ENCODE measurements at places on chromosomes 16 and 17. TPM values are rescaled to one million over a fixed set of nuclear protein-coding genes. Genes with fewer than 3 reads are reported as not detected.

DNA sequence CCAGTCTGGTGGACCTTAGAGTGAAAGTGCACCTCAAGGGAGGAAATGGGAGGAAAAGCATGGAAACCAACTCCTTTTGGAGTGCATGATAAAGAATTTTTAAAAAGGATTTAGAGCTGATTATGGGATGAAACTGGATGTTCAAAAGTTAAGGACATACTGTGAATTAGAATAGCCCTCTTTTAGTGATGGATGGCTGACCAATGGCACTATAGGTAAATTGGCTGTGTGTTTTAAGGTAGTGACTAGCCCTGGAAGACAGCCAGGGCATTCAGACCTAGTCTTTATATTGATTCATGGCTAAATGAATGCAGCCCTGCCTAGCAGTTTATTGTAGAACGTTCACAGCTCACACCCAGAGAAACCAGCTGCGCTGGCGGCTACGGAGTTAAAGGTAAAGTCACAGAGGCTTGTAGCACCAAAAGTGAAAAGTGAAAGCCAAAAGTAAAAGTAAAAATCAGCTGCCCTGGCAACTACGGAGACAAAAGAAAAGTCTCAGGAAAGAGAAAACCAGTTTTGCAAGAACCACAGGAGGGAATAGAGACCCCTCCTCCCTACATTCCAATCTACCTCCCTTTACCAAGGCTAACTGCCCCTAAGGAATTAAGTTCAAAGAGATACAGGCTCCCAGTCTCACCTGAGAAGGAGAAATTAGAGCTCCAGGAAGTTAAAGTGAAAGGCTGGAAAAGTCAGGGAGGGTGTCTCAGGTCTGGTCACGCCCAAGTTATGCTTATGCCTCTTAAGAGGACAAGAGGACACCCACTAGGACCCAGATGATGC lies 21.8 kb downstream of the ACSM1 start:
- DNase-seq, result no peak
- no peak overlapping the region for H3K4me3 ChIP-seq
- H3K4me1 ChIP-seq, result no peaks in the 10 kb centered on the region

- H3K4me1 ChIP-seq, result no peaks in the 10 kb centered on the region
- no peaks in the 10 kb centered on the region for H3K27me3 ChIP-seq
- DNase-seq, result no peak
- no peak overlapping the region for H3K27ac ChIP-seq
These were observed 36.7 kb downstream of the PLD6 start for GRCh38 chr17:17169396-17169795.

- no peak for DNase-seq
- no peaks in the 10 kb centered on the region for H3K27me3 ChIP-seq
- H3K27ac ChIP-seq, result no peak overlapping the region
These were observed 34.0 kb downstream of the METRNL start for GRCh38 chr17:83113381-83113780.

- H3K27me3 ChIP-seq, result no peaks in the 10 kb centered on the region
- H3K4me1 ChIP-seq, result peaks cover 10% of the 10 kb centered on the region
- DNase-seq, result no peak
- H3K27ac ChIP-seq, result no peak overlapping the region
- H3K36me3 ChIP-seq, result no peaks in the 10 kb centered on the region
- no peak overlapping the region for H3K4me3 ChIP-seq
These were observed 21.1 kb downstream of the GAS7 start for GRCh38 chr17:10177131-10177912.

- no peak overlapping the region for H3K27ac ChIP-seq
- H3K4me3 ChIP-seq, result no peak overlapping the region
- peaks cover 11% of the 10 kb centered on the region for H3K4me1 ChIP-seq
- H3K27me3 ChIP-seq, result no peaks in the 10 kb centered on the region
These were observed 452.6 kb upstream of the CDH11 start for GRCh38 chr16:65574326-65574966.

Gene PIMREG
- 1.1 TPM for total RNA-seq

DNA sequence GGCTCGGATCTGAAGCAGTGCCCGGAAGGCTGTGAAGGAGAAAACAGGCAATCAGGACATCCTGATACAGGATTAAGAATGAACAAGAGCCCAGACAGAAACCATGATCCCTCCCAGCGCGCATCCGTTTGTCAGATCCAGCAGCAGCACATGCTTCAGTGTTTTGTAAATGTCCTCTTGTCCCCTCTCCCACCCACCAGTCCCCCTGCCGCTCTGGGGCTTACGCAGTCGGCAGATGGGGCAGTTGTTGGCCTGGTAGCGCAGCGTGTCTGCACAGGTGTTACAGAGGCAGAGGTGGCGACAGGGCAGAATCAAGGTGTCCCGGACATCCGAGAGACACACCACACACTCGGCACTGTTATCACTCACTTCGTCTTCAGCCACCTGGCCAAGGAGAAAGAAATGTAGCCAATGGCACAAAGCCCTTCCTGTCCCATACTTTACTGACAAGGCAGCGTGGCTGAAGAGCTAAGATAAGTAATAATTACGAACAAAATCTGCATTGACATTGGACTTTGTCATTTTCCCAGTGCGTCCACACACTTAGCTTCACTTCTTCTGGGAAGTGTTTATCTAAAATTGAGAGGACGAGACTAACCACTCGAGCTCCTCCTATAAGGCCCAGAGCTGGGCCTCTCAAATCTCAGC lies 20.7 kb upstream of the FOXJ1 start:
- H3K36me3 ChIP-seq, result no peaks in the 10 kb centered on the region
- no peak overlapping the region for H3K27ac ChIP-seq
- no peak for DNase-seq
- no peaks in the 10 kb centered on the region for H3K27me3 ChIP-seq
